ENCODE measurements at places on chromosomes 3 and 15.
A peak's percentile ranks its signal among the peaks of the same experiment; 100 is the strongest.

DNA sequence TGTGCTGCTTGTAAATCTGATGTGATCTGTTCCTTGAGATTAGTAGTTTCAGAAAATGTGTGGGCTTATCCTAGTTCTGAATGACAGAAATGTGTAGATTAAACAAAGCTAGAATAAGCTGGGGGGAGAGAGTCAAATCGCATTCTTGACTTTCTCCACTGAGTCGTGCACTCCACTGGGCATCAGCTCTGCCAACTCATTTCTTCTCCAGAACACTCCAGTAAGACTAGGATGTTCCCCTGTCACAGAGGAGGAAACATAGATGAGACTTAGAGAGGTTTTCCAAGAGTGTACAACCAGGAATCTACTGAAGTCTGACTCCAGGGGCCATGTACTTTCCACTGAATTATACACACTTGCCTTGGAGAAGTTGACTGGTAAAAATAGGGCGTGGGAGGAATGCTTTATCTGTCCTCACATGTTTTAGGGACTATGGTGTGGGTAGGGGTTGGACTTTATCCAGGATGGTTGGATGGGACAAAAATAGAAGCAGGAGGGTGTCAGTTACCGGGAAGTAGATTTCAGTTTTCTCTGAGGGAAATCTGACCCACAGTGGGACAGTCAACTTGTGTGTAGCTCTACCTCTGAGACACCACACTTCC, 298.2 kb downstream of the UBE2E2 start:
- peak; percentile 16 for DNase-seq

- DNase-seq, result no peak
These were observed 36.4 kb upstream of the SLCO2A1 start for GRCh38 chr3:134066158-134066541.

- DNase-seq, result no peak
These were observed 165.3 kb downstream of the CHSY1 start for GRCh38 chr15:101086394-101087171.

DNA sequence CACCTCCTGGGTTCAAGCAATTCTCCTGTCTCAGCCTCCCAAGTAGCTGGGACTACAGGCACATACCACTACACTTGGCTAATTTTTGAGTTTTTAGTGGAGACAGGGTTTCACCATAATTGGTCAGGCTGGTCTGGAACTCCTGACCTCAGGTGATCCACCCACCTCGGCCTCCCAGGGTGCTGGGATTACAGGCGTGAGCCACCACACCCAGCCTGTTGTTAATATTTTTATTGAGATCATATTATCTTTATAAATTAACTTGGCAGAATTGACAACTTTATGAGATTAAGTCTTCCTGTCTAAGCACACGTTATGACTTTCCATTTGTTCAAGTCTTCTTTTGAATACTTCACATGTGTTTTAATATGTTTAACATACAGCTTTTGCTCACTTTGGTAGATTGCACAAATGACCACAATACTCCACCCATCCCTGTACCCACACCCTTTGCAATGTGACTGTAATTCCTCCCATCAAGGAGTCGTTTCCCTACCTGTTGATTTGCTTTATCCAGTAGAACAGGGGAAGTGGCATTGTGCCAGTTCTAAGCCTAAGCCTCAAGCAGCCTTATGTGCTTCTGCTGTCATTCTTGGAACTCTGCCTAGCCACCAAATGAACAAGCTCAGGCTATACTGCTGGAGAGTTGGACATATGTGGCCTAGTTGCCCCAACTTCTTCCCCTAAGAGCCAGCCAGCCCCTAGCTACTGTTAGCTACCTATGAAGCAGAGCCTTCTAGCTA, 8.2 kb downstream of the XYLB start:
- no peak for DNase-seq

DNA sequence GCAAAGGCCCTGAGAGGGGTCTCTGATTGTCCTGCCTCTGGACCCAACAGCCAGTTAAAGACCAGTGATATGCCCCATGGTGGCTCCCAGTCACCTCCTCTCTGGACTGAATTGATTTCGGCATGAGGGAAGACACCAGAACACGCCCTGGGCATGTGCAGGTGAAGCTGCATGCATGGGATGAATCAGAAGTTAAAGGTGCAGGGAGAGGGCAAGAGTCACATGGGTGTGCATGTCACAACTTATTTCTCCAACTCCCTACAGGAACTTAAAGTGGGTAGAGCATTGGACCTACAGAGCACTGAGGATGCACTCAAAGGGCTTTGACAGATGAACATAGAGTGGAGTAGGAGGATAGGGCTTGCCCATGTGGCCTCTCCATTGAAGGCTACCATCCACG, 16.9 kb upstream of the RHCG start:
- no peak for DNase-seq

DNA sequence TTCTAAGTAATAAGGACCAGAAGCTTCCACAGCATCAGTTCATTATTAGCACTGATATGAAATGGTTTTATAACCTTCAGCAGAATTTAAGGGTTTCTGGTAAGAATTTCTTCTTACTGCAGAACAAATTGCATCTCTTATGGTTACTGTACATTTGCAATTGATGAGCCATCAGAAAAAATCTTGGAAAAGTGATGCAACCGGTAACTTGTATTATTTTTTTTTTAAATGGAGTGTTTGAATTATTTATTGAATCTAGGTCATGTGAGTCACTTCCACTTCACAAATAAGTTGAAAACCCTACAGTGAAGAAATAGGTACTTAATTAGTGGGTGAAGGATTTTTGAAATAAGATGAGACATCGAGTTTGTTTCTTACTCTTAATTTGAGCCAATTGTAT, 786.0 kb downstream of the TUSC7 start:
- DNase-seq, result no peak

GRCh38 chr3:9077029-9077428, 113.8 kb upstream of the RAD18 start:
- DNase-seq, result no peak

- DNase-seq, result no peak
These were observed 62.6 kb upstream of the ATP11B start for GRCh38 chr3:182730675-182731042.

- no peak for DNase-seq
These were observed 55.7 kb downstream of the SPSB4 start for GRCh38 chr3:141106842-141107241.

GRCh38 chr3:122635789-122636188, 44.9 kb upstream of the PARP14 start:
- DNase-seq, result peak; percentile 26

DNA sequence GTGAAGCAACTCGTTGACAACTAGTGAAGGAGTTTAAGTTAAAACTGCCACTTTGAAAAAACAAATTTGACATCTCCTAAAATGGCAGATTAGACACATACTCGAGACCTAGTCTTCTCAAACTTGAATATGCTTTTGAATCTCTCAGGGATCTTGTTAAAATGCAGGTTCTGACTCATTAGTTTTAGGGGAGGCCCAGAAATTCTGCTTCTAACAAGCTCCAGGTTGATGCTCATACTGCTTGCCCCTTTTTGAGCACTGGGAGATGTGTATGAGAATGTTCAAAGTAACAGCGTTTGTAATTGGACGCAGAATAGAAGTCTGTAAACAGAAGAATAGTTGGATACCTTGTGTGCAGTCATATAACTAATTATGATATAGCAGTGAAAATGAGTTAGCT, 1.6 kb downstream of the C3orf38 start:
- no peak for DNase-seq

DNA sequence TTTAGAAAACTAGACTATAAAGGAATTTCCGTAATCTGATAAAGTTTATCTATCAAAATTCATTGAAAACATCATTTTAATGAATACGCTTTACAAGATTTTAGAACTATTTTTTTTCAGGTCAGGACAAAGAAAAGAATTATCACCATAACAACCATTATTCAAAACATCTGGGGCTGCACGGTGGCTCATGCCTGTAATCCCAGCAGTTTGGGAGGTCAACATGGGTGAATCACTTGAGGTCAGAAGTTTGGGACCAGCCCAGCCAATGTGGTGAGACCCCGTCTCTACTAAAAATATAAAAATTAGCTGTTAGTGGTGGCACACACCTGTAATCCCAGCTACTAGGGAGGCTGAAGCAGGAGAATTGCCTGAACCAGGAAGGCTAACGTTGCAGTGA, 260.4 kb downstream of the WNT5A start:
- DNase-seq, result no peak

DNA sequence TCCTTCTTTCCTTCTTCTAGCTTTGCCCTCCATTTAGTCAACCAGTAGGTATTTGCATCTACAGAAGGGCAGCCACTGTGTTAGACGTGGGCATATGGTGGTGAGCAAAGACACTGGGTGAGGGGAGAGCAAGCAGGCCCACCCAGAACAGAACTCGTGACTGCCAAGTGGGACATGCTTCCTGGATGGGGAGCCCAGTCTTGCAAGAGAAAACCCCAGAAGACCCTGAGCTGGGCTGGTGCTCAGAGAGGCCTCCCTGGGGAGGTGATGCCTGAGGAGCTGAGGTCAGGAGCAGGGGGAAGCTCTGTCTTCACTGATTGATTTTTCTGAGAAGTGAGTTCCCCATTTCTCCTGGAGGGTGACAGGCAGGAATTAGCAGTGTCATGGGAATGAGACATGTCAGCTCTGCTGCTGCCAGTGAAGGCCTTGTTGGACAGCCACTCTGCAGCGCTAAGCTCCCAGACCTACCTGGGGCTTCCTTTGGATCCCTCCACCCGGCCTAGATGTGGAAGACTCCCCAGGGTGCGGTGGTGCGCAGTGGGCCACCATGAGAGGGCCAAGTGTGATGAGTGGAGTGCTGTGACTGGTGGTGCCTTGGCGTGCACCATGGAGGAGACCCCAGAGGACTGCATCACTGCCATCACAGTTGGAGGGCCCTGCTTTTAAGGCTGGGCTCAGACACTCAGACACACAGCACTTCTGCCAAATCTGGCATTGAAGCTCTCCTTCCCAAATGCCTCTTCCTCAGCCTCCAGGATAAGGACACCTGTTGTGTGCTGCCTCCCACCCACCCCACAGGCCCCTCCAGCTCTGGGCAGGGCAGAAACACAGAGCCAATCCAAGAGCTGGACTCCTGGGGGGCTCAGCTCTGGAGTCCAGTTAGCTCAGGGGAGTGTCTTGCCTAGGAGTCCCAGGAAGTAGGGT, 40.0 kb upstream of the TOPBP1 start:
- no peak for DNase-seq

GRCh38 chr15:65783872-65784271, 8.2 kb downstream of the DENND4A start:
- no peak for DNase-seq

- no peak for DNase-seq
These were observed 18.4 kb downstream of the CA12 start for GRCh38 chr15:63363292-63363691.

- DNase-seq, result no peak
These were observed 384.2 kb downstream of the CGGBP1 start for GRCh38 chr3:87674397-87675161.

- DNase-seq, result no peak
These were observed 20.6 kb upstream of the TRAK1 start for GRCh38 chr3:42070524-42070923.

- no peak for DNase-seq
These were observed 22.7 kb upstream of the KPNA4 start for GRCh38 chr3:160588023-160588422.

DNA sequence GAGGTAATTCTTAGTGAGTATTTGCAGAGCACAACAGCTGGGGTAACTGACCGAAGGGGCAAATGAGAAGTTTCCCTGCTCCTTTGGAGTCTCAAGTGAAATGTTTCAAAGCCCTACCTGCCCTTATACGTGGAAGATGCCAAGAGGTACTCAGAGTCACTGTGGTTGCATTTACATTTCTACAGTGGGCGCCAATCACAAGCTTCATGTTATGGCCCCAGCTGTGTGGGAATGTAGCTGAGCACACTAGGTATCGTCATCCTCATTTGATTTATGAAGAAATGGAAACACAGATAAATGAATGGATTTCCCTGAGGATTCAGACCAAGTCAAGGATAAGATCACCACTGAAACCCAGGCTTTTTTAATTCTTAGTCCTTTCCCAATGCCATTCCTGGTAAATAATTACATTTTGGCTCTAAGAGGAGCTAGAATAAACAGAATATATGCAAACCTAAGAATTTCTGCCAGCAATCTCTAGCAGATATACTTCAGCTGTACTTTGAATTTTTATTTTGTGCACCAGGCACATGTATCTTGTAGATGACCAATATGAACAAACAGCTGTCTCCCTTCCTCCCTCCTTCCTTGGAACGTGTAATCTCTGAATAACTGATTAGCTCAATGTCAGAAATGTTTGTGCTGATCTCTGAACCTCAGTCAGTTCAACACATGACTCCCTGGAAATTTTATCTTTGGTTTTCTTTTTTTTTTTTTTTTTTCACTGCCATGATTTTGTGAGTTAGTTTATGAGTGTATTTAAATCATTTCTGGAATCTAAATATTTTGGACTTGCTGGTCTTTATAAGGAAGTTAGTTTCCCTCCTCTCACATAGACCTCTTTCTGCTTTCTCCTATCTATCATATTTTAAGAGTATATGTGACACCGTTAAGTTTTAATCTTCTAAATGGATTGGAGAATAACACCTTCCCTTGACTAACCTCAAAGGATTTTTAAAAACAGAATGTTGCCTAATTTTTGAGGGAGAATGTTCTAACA, 69.2 kb downstream of the MAP2K5 start:
- no peak for DNase-seq
